ENCODE measurements at places on chromosomes 7 and 10.

GRCh38 chr10:123101872-123102271, 33.9 kb upstream of the HMX3 start:
- no peak for DNase-seq

GRCh38 chr10:97601268-97602215, 12.0 kb downstream of the C10orf62 start:
- DNase-seq, result no peak

GRCh38 chr7:7830122-7830878, 111.9 kb upstream of the RPA3 start:
- DNase-seq, result no peak

DNA sequence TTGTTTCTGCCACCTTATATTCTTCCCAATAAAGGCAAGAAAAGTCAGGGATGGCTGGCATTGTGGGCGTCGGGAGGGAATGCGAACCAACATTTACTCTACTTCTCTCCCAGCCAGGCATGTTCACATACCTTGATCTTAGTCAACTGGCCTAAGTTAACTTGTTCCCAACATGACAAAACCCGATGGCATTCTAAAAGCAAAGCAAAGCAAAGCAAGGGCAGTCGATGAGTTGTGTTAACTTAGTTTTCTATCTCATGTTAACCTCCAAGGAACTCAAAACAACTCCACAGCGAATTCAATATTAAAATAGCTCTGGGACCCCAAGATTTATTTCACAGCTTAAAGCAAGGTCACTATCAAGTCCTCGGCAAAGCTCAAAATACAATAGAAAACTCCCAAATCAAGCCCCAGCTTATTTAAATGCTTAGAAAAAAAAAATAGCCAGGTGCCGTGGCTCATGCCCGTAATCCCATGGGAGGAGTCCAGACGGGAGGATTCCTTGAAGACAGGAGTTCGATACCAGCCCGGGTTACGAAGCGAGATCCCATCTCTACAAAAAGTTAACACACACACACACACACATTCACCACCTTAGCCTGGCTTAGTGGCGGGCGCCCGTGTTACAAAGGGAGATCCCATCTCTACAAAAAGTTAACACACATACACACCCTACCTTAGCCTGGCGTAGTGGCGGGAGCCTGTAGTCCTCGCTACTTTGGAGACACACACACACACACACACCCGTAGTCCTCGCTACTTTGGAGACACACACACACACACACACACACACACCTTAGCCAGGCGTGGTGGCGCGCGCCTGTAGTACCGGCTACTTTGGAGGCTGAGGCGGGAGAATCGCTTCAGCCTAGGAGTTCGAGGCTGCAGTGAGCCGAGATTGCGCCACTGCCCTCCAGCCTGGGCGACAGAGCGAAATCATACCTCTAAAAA, 901 bp upstream of the CCNY start:
- peak; percentile 47 for DNase-seq

- DNase-seq, result no peak
Observed at GRCh38 chr10:49350846-49351532, 44.9 kb downstream of the DRGX start.

- DNase-seq, result peak; percentile 80
Observed at GRCh38 chr10:61902445-61903220, 1.1 kb downstream of the ARID5B start.

- peak; percentile 35 for DNase-seq
Observed at GRCh38 chr7:115851291-115851690, 179.3 kb downstream of the TFEC start.

- no peak for DNase-seq
Observed at GRCh38 chr7:22793593-22794462, 28.8 kb downstream of the TOMM7 start.

- no peak for DNase-seq
Observed at GRCh38 chr10:132465193-132465888, 68.3 kb downstream of the PWWP2B start.

DNA sequence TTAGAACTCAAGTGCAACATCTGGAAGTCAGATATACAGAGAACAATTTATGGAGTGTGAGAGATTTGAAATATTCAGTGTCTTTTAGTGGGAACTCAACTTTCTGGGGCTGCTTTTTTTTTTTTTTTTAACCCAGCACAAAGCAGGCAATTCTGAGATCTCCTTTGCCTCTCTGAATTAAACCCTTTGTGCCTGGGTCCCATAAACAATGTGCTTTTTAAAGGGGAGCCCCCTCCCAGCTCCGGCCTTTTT, 146.8 kb downstream of the CELF2 start:
- no peak for DNase-seq

DNA sequence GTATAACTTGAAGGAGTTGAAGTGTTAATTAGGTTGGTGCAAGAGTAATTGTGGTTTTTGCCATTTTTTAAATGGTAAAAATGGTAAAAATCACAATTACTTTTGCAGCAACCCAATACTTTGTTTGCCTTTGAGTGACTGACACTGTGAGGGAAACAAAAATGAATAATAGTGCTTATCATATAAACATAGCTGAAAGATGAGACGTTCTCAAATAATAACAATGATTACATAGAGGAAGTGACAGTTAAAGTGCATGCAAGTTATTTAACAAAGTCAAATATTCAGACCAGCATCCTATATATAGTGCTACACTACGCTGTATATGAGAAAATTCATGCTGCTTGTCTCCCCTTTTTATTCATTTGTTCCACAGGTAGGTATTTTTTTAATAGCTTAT, 4.7 kb upstream of the HBP1 start:
- no peak for DNase-seq

DNA sequence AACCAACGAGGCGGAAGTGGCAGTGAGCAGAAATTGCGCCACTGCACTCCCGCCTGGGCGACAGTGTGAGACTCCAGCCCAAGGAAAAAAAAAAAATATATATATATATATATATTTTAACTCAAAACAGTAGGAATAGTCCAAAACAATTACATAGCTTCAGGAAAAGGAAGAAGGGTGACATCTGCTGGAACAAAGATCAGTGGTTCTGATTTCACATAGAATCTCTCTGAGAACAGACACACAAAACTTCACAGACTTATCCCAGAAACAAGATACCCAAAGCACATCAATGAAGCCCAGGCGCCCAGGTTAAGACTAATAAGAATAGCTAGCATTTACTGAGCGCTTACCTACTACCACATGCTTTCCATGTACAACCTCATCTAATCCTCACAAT, 45.0 kb downstream of the DNMBP start:
- no peak for DNase-seq

GRCh38 chr7:134290286-134290685, 26.4 kb downstream of the SLC35B4 start:
- DNase-seq, result no peak

GRCh38 chr7:150378115-150378852, 846 bp upstream of the ZNF775 start:
- DNase-seq, result peak; percentile 62

DNA sequence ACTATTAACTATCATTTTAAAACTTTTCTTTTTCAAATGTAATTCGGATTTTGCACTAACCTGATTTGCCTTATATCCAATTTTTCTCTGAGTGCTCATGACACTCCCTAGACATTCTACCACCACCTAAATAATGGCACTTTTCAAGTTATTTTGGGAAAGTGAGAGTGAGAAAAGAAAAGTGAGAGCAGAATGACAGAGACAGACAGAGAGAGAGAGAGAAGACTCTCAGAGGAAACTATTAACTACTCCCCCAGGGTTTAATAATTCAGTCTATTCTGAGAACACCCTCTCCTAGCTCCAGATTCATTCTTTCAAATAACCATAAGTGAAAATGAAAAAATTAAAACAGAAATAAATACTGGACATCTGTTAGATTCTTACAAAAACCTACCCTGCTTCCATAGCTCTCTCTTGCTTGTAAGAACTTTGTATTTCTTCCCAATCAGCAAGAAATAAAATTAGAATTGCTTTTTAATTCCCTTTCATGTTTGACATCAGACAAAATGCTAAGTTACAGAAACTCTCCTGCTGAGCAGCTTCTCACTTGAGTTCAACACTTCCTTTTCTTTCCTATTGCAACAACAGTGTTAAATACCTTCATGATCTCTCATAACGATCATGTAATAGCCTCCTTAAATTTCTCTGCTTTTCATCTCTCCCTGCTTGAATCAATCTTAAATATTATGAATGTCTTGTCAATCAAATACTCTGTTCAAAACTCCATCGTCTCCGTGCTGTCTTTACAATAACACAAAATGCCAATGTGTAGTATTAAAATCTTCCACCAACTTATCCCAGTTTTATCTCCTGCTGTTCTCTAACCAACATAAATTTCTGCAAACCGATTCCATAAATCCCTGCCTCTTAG, 191.7 kb downstream of the SEMA3E start:
- no peak for DNase-seq

DNA sequence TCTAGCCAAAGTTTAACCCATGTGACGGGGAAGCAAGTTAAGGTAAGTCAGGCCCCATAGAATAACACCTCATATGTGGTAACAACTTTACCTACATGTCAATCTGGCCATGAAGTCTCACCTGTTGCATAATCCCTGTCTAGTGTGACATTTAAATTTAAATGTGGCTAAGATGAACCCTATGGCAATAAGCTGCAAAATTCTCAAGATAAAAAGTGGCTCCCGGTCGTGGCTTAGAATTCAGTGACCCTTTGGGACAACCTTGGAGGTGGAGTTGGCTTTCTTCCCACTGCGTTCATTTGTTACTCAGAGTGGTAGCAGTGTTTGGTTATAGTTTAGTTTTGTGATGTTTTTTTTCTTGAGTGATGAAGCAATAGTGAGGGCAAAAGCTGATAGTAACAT, 90.6 kb downstream of the ARID5B start:
- peak; percentile 35 for DNase-seq

DNA sequence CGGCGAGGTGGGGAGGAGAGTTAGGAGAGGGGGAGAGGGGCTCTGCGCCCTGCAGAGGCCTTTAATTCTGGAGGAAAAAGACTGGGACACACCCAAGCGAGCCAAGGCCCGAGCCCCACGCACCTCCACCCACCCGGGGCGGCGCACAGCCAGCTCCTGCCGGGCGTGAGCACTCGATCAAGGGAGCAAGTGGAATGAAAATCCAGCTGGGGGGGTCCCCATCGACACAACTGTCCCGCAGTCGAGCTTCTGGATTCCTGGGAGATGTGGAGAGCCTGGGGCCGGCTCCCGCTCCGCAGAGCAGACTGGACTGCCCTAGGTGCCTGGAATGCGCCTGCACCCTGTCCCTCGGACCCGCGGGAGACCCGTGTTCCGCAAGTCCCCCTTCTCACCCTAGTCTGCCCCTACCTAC, 7.4 kb upstream of the EN2 start:
- no peak for DNase-seq
